ENCODE measurements at places on chromosomes 7 and 10. TPM values are rescaled to one million over a fixed set of nuclear protein-coding genes. Genes with fewer than 3 reads are reported as not detected.

SP8 gene
- total RNA-seq, result 13.2 TPM

TAS2R3 gene
- total RNA-seq, result 2.3 TPM

MMP21 gene
- total RNA-seq, result not detected

DNA sequence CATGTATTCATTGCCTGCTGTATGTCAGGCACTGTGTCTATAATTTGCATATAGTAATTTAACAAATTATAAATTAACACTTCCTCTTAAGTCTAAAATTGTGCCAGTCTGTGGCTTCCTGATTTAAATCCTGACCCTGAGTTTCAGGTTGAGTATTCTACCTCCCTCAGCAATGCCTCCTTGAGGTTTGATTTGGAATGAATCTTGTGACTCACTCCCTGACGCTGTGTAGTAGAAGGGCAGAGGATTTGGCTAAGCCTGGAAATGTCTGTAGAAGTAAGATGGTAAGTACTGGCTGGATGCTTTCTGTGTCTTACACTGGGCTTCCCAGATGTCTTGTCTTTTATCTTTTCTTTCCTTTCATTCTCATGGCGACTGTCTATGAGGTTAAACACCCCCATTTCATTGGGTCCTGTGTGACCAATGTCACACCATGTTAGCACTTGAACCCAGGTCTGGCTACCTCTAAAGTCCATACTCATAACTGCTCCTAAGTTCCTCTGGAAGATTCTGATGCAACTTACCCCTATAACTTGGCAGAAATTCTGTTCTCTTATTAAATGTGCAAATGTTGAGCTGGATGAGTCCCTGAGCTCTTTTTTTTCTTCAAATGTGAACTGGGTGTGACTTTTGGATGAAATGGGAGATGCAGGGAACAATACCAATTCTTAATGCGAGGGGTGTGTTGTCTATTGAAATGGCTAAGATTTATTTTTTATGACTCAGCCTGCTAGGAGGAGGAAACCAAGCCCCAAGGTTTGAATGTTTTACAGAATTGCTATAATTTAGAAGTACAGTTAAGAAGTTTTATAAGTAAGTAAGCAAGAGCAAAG is 48.5 kb downstream of the PLCE1 start:
- H3K36me3 ChIP-seq, result no peaks in the 10 kb centered on the region
- no peak overlapping the region for H3K4me3 ChIP-seq
- H3K4me1 ChIP-seq, result peaks cover 16% of the 10 kb centered on the region
- no peak for DNase-seq

DNA sequence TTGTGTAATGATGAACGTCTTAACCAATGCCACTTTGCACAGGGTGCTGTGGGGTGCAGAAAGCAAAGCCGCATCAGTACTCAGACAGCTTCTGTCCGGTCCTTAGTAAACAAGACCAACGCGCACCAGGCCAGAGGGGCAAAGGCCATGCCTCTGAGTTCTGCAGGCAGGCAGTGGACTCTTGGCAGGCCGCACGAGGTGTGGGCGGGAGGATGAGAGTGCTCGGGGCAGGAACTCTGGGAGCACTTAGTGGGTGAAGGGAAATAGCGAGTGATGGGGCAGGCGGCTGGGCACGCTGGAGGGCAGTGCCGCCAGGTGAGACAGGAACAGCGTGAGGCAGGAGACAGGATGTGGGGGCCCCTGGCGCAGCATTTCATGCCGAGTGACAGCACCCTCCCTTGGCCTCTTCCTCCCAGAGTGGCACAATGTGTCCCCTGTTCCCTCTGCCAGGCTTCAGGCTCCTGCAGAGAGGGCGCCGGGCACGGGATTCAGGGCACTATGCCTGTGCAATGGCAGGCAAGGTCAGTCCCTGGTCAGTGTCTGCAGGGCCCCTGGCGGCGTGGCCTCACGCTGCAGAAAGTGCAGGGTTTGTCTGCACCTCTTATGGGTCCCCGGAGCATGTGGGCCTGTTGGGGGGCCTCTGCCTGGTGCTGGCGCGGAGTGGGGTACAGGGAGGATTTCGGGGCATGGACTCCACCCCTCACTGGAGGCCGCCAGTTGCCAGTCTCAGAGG is 60.4 kb downstream of the VIPR2 start:
- H3K27ac ChIP-seq, result no peak overlapping the region
- DNase-seq, result no peak
- no peaks in the 10 kb centered on the region for H3K36me3 ChIP-seq
- H3K27me3 ChIP-seq, result no peaks in the 10 kb centered on the region
- H3K4me3 ChIP-seq, result no peak overlapping the region

- H3K4me1 ChIP-seq, result peaks cover 24% of the 10 kb centered on the region
- H3K4me3 ChIP-seq, result no peak overlapping the region
- no peak for DNase-seq
- H3K36me3 ChIP-seq, result no peaks in the 10 kb centered on the region
- H3K27me3 ChIP-seq, result no peaks in the 10 kb centered on the region
- H3K27ac ChIP-seq, result no peak overlapping the region
Measured at GRCh38 chr7:92827464-92828120, 8.8 kb downstream of the CDK6 start.

- no peak for DNase-seq
- H3K27ac ChIP-seq, result no peak overlapping the region
- H3K27me3 ChIP-seq, result no peaks in the 10 kb centered on the region
- H3K4me3 ChIP-seq, result no peak overlapping the region
- no peaks in the 10 kb centered on the region for H3K4me1 ChIP-seq
Measured at GRCh38 chr7:141460781-141461715, 90.2 kb upstream of the AGK start.

- no peak for DNase-seq
- no peaks in the 10 kb centered on the region for H3K36me3 ChIP-seq
- no peaks in the 10 kb centered on the region for H3K4me1 ChIP-seq
Measured at GRCh38 chr7:49172639-49173038, 248.3 kb downstream of the CDC14C start.

Measured in Caco-2 (cell line).